ENCODE measurements at places on chromosomes 1 and 21.
A peak's percentile ranks its signal among the peaks of the same experiment; 100 is the strongest.

- peak; percentile 8 for DNase-seq
Measured at GRCh38 chr1:89757532-89757931, 63.3 kb upstream of the LRRC8D start.

- DNase-seq: no peak
Measured at GRCh38 chr1:172431721-172432192, 11.3 kb downstream of the C1orf105 start.

DNA sequence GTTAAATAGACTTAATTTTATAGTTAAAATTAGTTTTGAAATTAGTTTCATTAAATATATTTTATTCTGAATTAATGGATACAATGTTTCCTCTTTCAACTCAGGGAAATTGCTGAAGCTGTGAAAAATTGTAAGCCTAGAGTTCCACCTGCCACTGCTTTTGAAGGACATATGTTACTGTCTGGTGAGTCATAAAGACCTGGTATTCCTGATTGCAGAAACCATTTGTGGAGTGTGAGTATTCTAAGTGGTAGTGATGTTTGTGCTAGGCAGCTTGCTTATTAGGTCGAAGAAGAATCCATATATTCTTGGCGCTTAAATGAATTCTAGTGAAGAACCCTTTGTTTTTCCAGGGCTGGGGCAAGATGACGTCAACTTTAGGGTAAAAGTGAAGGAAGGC, 34.0 kb downstream of the MTR start:
- no peak for DNase-seq

- DNase-seq: no peak
Measured at GRCh38 chr1:17122521-17123164, 3.4 kb upstream of the PADI2 start.

DNA sequence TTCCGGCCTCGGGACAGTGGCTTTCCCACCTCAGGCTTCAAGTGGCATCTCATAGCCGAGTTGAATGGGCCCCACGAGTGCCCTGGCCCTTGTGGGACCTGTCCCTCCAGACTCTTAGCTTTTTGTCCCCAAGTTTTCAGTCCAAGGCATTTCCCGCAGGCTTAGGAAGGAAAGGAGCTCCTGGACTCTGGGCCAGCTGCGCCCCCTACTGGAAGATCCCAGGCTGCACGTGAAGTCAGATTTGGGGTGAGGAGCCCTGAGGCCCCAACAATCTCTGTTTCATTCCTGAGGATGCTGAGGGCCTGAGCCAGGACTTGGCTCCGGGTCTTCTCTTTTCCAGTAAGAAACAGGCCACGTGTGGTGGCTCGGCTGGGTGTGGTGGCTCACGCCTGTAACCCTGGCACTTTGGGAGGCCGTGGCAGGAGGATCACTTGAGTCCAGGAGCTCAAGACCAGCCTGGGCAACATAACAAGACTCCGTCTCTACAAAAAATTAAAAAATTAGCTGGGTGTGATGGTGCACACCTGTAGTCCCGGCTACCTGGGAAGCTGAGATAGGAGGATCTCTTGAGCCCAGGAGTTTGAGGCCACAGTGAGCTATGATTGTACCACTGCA, 67.4 kb downstream of the ARHGEF10L start:
- DNase-seq: peak; percentile 61

- no peak for DNase-seq
Measured at GRCh38 chr1:6592865-6593593, 9.6 kb downstream of the KLHL21 start.

GRCh38 chr21:38054334-38054733, 138.1 kb upstream of the KCNJ6 start:
- DNase-seq: no peak

DNA sequence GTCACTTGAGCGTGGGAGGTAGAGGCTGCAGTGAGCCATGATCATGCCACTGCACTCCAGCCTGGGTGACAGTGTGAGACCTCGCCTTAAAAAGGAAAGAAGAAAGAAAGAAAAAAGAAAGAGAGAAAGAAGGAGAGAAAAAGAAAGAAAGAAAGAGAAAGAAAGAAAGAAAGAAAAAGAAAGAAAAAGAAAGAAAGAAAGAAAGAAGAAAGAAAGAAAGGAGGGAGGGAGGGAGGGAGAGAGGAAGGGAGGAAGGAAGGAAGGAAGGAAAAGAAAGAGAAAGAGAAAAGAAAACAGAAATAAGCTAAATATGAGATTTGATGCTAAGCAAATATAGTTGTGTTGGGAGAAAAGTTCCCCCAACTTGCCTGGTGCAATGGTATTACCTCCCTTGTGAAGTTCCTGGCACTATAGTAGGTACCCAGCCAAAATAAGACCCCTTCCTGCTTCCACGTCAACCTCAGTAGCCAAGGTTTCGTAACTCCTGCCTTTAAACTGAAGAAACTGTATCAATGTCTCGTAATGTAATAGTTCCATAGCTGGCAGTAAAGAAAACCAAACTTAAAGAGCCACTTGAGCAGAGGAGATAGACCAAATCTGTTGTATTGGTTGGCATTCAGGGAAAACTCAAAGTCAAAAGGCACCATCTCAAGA, 88.1 kb upstream of the HNRNPU start:
- DNase-seq: no peak

DNA sequence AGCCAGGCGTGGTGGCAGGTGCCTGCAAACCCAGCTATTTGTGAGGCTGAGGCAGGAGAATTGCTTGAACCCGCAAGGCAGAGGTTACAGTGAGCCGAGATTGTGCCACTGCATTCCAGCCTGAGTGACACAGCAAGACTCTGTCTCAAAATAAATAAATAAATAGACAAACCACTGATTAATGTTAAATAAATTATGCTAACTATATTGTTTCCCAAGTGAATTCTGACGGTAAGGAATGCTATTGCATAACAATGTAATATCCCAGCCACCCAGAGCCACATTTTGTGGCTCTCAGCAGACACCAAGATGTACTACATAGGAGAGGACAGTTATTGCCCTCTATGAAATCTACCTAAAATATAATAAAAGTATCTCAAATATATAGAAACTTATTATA, 55.4 kb downstream of the LPGAT1 start:
- DNase-seq: peak; percentile 2

GRCh38 chr1:111886741-111887140, 102.7 kb downstream of the KCND3 start:
- no peak for DNase-seq

- peak; percentile 23 for DNase-seq
Measured at GRCh38 chr1:3012456-3013291, 8.6 kb upstream of the ACTRT2 start.

DNA sequence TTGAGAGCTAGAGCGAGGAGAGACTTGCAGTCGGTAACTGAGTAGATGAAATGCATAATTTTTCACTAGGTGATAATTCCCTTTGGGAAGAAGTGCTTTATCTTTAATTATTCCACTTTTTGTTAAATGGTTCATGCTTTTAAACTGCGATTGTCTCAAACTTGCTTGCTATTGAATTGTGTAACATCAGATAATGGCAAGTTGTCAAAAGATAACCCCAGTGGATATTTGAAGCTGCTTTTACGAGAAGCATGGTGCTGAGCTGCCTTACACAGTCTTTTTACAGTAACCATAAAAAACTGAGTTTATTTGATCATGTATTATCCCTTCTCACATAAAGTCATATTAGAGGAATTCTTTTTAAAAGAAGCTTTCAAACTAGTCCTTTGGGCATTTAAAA, 30.2 kb downstream of the TMEM50B start:
- no peak for DNase-seq

DNA sequence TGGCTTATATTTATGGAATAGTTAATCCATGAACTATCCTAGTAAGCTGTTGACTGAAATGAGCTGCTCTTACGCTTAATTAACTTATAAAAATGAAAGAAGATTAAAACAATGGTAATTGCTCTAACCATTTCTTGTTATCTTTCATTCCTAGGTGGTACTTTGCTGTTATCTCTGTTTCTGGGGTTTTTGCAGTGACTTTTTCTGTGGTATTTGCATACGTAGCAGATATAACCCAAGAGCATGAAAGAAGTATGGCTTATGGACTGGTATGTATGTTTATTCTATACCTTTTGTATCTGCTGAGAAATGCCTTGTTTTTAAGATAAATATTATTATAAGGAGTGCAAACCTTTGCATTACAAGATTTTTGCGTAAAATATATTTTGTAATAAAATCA, 71.0 kb downstream of the SASS6 start:
- no peak for DNase-seq

- no peak for DNase-seq
Measured at GRCh38 chr1:39683591-39684312, 7.5 kb downstream of the HPCAL4 start.

- peak; percentile 46 for DNase-seq
Measured at GRCh38 chr1:198699167-198700015, 60.6 kb downstream of the PTPRC start.

DNA sequence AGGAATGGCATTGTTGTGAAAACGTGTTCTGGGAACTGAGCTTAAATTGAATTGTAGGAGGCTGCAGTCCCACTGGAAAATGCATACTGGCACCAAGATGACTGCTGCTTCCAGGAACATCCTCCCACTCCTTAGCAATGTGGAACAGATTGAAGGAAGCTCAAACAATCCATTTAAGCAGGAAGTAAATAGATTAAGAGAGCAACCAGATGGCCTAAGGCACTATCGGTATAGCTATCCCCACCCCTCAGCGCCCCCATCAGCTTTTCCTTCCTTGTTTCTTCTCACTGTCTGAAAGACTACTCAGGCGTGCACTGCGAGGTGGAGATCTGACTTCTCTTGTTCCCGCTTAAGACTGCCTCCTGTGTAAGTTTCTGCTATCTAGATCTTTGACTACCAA, 4.0 kb upstream of the IFI16 start:
- peak; percentile 26 for DNase-seq

DNA sequence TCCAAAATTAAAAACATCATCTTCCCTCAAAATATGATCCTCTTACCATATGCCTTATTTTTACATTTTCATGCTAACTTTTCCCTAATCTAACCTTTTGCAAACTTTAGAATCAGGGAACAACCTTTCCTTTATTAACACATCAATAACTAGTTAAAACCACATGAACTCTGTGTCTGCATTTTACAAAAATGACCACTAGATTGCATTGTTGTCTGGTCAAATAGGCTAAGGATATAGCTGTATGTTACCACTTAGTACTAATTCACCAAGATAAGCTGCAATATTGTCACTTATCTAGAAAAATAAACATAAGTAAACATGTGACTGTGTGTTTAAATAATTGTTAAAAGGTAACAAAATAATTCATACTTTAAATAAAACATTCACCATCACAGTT, 82.3 kb downstream of the DENND1B start:
- no peak for DNase-seq

DNA sequence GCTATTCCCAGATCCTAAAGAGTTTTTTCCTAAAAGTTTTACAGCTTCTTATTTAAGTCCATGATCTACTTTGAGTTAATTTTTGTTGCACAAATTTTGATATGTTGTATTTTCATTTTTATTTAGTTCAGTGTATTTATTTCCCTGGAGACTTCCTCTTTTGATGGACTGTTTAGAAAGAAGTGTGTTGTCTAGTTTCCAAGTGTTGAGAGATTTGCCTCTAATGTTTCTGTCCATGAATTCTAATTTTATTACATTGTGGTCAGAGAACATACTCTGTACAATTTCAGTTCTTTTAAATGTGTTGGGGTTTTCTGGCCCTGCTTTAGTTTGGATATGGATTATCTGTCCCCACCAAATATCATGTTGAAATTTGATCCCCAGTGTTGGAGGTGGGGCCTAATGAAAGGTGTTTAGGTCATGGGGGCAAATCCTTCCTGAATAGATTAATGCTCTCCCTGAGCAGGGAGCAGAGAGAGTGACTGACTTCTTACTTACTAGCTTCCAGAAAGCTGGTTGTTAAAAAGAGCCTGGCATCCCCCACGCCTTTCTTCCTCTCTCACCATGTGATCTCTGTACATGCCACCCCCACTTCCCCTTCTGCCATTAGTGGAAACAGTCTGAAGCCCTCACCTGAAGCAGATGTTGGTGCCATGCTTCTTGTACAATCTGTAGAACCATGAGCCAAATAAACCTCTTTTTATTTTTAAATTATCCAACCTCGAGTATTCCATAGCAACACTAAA, 4.6 kb downstream of the CHD1L start:
- DNase-seq: no peak

DNA sequence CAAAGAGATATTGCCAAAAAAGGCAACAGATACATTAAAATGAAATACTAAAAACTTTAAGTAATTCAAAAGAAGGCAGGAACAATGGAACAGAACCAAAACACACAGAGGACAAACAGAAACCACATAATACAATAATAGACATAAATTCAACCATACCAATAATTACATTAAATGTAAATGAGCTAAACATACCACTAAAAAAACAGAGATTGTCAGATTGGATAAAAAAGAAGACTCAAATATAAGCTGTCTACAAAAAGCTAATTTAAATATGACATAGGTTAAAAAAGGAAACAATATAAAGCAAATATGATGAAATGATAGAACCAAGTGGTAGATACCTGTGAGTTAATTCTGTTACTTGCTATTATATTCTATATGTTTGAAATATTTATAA, 44.1 kb upstream of the ATP5PO start:
- no peak for DNase-seq

DNA sequence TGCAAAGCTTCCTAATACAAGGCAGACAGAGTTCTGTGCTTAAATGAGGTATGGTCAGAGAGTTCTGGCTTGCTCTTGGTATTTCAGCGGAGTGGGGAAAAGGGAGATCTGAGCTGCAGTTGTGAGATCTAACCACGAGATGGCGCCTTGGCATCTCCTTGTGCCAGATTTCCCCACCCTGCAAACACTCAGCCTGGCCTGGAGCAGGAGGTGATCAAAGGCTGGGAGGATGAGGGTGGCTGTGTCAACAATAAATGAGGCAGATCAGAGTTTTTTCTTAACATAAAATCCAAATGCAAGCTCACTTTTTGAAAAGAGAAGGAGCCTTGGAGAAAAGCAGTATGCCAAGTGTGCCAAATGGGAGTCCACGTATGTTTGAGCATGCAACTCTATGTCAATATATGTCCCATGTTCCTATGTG, 4.1 kb upstream of the TFAP2E start:
- peak; percentile 65 for DNase-seq

GRCh38 chr1:48775831-48776392, 779 bp downstream of the BEND5 start:
- DNase-seq: no peak

DNA sequence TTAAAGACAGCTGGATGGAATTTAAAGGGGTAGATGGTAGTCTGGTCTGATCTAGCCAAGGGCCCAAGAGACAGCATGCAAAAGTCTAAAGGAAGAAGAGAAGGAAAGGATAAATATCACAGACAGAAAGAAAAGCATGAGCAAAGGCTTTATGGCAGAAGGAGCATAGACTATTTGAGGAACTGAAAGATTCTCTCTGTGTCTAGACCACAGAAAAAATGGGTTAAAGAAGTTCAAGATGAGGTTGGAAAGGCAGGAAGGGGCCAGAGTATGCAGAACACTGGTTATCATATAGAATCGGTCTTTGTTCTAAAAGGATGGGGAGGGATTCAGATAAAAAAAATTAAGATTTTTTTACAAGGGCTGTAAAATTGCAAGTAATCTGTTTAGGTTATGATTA, 136.8 kb upstream of the SGIP1 start:
- DNase-seq: no peak

GRCh38 chr1:197976368-197976767, 59.2 kb downstream of the LHX9 start:
- no peak for DNase-seq

- DNase-seq: no peak
Measured at GRCh38 chr1:226611301-226611700, 62.7 kb downstream of the STUM start.

GRCh38 chr1:102186536-102186935, 189.8 kb upstream of the OLFM3 start:
- peak; percentile 49 for DNase-seq
